ENCODE measurements at places on chromosomes 4 and X. TPM values are rescaled to one million over a fixed set of nuclear protein-coding genes. Genes with fewer than 3 reads are reported as not detected.

GRCh38 chrX:38987198-38987651, 186.0 kb downstream of the MID1IP1 start:
- DNase-seq = peak; percentile 29

- DNase-seq = no peak
Measured at GRCh38 chr4:121510341-121510874, 129.6 kb upstream of the QRFPR start.

GRCh38 chr4:122712782-122713181, 19.7 kb upstream of the BBS12 start:
- DNase-seq = no peak

DNA sequence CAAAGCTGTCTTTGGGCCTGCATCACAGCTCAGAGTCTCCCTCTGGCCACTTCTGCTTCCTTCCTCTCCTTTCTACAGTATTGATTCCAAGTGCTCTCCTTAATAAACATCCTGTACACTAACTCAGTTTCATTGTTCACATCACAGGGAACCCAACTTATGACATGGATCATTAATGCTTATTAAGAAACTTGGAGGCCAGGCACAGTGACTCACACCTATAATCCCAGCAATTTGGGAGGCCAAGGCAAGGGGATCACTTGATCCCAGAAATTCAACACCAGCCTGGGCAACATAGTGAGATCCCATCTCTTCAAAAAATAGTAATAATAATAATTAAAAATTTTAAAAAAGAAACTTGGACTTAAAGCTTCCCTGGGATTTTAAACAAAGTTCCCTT, 89.2 kb upstream of the EFHC2 start:
- no peak for DNase-seq

DNA sequence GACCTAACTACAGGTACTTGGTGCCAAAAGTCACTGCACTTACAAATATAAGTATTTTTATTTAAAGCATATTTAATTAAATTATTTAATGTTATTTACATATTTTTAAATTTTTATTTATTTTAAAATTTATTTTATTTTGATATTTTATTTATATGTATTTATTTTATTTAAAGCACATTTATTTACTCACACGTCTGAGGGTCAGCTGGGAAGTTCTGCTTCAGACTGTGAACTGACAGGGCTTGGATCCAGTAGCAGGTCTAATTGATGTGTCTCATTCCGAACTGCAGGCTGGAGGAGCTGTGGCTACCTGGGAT, 392.5 kb downstream of the GBA3 start:
- no peak for DNase-seq

DNA sequence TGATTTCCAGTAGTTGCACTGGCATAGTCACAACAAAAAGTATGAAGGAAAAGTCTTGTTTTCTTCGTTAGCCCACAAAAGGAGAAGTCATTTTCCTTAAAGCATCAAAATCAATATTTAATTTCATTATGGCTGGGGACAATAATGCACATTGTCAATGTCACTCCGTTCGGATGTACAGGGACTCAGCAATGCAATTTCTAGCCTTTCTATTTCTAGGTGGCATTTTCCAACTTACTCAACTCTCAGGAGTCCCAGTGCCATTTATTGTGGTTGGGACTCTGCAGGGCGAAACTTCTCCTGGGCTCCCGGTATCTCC, 99.6 kb downstream of the CEP135 start:
- no peak for DNase-seq

- DNase-seq = no peak
Measured at GRCh38 chr4:60588556-60588955, 611.6 kb upstream of the ADGRL3 start.

Gene VCX3A
- total RNA-seq = not detected
